NCI-H2107 (cell line): ENCODE measurements at places on chromosomes 6 and 20.

- DNase-seq = no peak
Observed at GRCh38 chr6:35859367-35859766, 54.2 kb downstream of the LHFPL5 start.

DNA sequence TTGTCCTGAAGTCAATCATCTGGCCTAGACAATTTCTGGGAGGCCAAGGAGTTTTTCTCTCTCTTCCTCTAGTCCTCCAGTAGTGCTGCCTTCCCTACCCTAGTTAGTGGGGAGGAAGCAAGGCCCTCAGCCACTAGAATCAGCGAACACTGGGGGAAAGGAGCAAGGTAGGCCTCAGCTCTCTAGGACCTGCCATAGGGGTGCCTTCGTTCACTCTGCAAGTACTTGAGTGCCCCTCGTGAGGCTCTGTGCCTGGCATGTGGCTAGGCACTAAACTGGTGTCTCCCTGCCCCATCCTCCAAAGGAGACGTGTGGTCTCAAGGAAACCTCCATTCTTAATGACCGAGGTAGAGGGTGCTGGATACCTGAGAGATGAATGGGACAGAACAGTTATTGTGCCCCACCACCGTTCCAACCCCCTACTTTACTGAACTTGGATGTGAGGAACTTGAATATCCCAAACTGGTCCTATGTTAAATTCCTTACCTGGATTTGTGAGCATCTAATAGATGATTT lies 1.1 kb downstream of the DEF6 start:
- no peak for DNase-seq

DNA sequence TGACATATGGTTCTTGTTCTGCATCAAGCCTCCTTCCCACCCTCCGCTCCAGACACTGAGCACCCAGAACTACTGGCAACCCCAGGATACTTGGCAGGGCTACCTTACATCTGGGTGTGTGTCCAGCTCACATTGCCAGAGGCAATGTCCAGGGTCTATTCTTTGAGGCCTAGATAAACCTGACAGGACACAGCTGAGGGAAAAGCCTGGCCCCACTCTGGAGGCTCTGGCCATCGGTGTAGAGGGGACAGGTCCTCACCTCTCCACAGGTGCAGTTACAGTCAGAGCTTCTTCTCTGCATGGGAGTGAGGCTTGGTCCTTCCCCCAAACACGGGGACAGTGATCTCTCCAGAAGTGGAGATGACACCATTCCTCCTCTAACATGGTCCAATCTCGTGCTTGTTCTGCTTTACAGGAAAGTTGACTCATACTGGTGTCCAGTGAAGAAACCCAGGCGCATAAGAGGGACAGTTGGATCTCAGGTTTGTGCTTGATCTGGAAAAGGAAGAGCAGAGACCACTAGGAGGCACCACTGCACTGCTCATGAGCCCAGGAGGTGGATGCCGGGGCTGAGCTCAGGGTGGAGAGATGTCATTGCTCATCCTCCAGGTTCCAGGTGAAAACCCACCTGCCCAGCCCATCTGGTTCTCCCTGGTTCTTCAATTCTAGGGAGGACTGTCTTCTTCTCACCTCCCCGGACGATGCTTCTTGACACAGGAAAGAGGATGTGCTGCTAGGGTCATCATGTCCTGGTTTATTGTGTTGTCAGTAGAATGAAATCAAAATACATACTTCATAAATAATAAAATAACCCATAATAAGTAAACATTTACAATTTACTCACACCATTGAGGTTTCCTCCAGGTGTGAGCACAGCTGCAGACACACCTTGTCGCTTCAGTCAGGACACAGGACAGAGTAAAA lies 14.7 kb downstream of the HLA-F start:
- no peak for DNase-seq

GRCh38 chr6:125798734-125799508 lies 8.2 kb downstream of the NCOA7 start:
- no peak for DNase-seq

- DNase-seq = no peak
Observed at GRCh38 chr20:33650111-33650752, 11.9 kb upstream of the C20orf144 start.

- no peak for DNase-seq
Observed at GRCh38 chr20:53163486-53163885, 191.3 kb downstream of the TSHZ2 start.

- no peak for DNase-seq
Observed at GRCh38 chr20:7624886-7625285, 315.4 kb downstream of the HAO1 start.

- DNase-seq = peak; percentile 29
Observed at GRCh38 chr6:13453771-13454251, 33.6 kb downstream of the GFOD1 start.

- DNase-seq = no peak
Observed at GRCh38 chr6:143498428-143498827, 13.1 kb downstream of the FUCA2 start.
